ENCODE measurements at places on chromosomes 12 and 14. TPM values are rescaled to one million over a fixed set of nuclear protein-coding genes. Genes with fewer than 3 reads are reported as not detected.

EML5 gene
- 6.4 TPM for total RNA-seq

NINJ2 gene
- total RNA-seq, result 1.4 TPM

- no peak for DNase-seq
Measured at GRCh38 chr14:105943973-105944602, 417.7 kb downstream of the TMEM121 start.

DNA sequence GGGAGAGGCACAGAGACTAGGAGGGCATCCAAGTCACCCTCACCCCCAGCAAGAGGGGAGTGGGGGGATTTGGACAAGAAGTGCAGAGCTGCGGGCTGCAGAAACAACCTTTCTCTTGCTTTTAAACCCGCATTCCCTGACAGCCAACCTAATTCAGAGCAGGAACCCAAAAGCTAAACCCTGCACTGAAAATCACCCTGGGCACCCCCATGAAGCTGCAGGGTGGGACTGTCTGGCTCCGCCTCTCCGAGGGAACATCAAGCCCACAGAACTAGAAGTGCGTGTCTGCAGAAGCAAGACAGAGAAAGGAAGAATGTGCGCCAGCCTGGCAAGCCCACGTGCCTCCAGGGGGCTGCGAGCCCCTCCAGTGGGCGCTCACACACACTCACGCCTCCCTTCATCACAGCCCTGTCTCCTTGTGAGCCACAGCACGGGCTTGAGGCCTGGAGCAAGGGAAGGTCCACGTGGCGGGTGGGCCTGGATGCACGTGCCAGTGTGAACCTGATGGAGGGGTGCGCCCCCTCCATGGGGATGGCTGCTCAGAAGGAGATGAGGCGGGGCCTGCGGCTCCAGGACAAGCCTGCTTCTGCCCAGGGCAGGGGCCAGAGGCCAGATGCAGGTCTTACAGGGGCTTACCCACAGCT, 27.8 kb upstream of the PNMA1 start:
- DNase-seq, result peak; percentile 28

GRCh38 chr12:92943482-92944250, 14.6 kb upstream of the EEA1 start:
- no peak for DNase-seq

DNA sequence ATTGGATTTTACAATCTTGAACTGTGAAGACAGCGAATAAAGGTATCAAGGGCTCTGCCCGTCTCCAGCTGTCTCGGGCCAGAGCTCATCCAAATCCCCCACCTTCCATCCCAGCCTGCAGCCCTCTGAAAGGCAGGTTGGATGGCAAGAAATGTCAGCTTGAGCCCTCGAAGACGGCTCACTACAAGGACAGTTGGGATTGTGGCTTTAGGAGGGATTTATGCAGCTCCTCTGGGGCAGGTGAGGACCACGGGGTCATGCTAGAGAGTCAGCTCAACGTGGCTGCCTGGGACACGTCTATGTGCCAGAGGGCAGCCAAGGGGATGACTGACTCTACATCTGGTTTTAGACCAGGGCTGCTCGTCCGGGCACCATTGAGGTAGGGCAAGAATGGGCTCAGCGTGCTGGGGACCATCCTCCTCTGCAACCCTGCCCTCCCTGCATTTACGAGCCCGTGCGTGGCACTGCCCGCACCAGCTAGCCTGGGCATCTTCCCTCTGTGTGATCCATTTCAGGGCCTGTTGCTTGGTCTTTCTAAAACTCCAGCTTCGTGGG, 16.2 kb downstream of the MVK start:
- DNase-seq, result no peak

GRCh38 chr12:1812650-1813302, 7.6 kb upstream of the LRTM2 start:
- no peak for DNase-seq

DNA sequence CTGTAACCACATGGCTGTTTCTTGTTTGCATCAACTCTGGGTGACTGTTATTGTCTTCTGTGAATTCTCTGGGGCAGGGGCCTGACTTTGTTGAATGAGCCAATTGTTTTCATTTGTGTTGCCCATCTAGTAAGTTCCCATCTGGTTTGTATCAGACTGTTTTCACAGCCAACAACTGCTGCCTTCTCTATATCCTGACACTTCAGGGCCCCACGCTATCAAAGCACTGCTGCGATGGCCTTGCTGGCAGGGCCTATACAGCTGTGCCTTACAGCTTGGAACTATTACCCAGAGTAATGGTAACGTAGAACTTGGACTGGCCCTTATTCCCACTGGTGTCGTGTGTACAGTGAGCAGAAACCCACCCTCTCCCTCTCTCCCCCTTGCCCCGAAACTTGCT, 104.3 kb upstream of the DACT1 start:
- no peak for DNase-seq

DNA sequence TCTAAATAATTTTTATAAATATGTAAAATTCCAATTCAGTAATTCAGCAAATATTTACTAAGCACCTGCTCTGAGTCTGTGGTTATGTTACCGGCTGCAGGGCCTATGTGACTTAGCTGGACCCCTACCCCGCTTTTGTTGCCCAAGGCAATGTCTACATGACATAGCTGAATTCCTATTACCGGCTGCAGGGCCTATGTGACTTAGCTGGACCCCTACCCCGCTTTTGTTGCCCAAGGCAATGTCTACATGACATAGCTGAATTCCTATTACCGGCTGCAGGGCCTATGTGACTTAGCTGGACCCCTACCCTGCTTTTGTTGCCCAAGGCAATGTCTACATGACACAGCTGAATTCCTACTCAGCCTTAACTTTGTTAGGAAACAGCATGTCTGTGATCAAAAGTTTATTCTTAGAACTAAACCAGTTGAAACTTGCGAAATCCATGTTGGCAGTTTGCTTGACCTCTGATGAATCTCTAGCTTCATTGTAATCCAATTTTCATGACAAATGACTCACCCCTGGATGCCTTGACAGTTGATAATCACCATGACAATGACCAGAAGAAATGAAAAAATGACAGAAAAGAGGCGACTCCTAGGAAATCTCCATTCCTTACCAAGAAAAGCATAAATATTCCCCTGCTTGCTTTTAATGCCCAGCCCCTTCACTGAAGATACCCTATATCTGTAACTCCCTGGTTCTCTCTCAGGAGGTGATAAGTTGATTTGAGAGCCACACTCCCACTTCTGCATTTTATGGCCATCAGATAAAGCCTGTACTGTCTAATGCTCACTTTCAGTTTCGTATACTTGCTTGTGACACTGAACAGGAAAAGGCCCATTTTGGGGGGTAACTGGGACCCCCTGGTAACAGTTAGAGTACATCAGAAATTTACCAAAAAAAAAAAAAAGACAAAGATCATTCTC, 148.4 kb upstream of the SYT10 start:
- DNase-seq, result no peak

- DNase-seq, result no peak
Measured at GRCh38 chr12:53982648-53983567, 2.0 kb upstream of the HOXC10 start.

DNA sequence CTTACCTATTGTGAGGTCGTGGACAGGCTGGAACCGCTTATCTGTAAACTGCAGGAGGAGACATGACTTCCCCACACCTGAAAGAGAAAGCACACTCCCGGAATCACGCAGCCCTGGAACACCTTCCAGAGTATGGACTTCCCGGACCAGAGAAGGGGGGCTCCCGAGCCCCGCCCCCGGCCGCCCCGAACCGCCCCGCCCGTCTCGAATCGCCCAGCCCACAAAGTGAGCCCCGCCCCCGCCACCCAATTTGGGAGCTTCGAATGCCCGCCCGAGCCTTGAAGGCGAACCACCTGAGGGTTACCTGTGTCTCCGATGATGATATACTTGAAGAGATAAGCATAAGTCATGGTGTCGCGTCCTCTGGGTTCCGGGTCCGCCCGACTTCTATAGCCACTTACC, 235 bp downstream of the RAB2B start:
- DNase-seq, result no peak

DNA sequence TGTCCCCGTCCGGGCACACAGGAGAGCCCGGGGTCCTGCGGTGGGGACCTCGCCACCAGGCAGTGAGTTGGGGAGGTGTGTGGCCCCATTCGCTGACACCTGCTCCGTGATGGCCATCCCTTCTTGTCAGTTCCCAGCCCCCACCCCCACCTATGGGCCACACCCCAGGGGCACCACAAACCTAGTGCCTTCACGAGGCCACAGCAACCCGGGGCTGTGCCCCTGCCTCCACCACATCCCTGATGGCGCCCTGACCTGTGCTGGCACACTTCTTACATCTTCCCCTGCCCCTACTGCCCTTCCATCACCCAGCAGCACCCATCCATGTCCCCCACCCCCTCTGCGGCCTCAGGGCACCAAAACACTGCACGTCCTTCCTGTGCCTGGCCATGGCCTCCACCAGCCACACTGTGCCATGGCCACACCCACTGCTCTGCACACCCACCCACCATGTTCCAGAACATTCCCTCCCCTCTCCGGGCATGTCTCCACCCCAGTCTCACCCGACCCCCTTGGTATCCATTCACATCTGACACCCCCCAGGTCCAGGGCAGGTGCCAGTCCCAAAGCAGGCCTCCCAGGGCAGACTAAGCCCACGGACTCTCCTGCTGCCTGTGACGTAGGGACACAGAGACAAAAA, 24.4 kb downstream of the JAG2 start:
- DNase-seq, result no peak

GRCh38 chr14:84208451-84208850, 1321.5 kb upstream of the FLRT2 start:
- DNase-seq, result no peak

DNA sequence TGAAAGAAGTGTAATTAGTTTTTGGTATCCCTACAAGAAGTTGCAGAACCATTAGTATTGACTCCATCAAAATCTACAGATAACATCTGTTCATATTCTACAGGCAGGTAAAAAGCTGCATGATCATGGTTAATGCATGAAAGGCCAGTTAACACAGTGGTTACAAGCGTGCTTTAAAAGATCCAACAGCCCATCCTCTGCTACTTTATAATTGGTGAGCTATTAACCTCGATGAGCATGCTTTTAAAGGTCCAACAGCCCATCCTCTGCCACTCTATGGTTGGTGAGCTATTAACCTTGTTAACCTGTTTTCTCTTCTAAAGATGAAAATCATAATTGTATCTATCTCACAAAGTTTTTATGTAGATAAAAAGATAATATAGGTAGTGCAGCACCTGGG, 289.3 kb downstream of the DUSP6 start:
- DNase-seq, result no peak

All from naive thymus-derived CD4-positive, alpha-beta T cell (primary cell).